ENCODE measurements at places on chromosomes 12 and 14.

DNA sequence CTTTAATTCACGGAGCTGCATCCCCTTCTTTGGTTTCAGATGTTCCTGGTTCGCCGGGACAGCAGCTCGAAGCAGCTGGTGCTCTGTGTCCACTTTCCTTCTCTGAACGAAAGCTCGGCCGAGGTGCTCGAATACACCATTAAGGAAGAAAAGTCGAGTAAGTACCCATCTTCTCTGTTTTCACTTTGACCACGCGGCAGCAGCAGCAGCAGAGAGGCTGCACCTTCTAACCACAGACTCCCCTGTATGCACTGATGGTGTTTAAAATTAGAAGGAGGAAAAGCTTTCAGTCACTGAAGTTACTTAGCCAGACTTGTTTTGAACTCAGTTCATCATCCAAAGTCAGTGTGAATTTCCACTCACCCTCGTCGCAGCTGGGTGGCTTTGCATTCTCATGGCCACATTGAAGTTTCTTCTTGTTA, 63.8 kb downstream of the RIN3 start:
- DNase-seq: no peak

DNA sequence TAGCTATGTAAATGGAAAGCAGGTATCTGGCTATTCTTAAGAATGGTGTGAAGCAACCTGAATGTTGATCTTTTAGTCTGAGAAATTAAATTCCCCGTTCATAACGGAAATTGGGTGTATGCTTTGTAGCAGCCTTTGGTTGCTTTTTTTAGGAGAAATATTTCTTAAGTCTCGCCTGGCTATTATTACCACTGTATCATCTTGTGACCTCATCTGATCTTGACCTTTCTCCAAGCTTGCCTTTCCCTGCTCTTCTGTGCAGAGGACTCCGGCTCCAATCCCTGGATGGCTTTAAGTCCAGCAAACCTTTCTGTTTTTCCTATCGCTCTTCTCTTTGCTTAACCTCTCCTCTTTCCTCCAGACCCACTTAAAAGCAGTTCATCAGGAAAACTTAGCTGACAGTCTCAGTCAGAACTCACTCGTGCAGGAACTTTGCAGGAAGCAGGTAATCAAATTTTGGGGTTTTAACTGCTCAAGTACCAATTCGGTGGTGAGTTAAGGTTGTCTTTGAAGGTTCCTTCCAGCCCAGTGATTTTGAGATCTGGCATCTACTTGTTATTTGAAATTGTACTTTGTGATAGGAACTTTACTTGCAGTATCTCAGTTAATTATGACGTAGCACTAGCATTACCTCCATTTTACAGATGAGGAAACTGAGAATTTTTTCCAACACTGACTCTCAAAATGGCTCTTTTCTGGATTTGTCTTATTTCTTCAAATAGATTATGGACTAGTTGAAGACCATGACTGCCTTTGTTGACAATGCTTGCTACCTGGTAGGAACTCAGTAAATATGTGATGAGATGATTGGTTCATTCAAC, 14.1 kb downstream of the PPFIBP1 start:
- DNase-seq: no peak

GRCh38 chr12:106709068-106709511, 65.4 kb upstream of the RIC8B start:
- no peak for DNase-seq

DNA sequence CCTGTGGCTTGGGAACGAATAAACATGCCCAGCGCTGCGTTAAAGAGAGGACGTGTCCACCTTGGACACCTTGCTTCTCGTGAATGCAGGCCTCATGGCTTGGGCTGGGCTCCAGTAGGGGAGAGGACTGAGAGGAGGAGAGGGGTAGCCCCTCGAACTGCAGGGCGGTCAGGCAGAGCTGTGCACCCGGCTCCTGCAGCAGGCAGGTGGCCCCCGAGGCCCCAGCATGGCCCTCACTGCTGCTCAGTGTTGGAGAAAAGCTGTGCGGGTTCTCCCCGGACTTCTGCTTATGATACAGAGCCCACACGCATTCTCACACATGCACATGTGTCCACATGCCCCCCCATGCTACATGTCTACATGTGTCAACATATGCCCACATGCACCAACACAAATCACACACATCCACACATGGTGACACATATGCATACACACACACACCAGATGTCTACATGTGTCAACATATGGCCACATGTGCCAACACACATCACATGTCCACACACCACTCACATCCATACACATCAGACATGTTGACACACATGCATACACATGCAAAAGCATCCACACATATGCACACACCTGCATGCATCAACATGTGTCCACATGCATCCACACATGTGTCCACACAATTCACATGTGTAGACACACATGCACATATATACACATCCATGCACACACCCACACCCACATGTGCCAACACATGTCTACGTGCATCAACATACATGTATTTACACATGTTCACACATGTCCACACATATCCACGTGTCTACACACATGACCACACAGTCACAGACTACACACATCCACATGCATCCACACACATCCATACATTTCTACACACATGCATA, 3.0 kb downstream of the ADGRD1 start:
- no peak for DNase-seq

GRCh38 chr14:48398675-48399282, 723.4 kb upstream of the MDGA2 start:
- no peak for DNase-seq

DNA sequence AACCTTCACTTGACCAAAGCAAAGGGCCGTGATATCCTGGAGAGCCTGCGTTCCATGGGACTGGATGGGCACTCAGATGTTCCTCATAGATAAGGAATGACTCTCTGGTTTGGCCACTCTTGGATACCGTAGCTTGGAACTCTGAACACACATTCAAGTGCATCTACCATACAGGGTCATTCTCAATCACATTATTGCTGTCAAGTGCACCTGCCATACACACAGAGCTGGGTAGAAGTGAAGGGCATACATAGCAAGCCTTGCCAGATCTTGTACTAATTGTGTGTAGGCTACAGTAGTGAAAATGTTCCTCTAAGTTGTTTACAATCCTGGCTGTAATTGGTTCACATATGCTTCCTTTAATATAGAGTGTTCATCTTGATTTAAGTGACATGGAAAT, 58.3 kb downstream of the PELI2 start:
- no peak for DNase-seq

- no peak for DNase-seq
Observed at GRCh38 chr12:54463034-54463433, 10.4 kb downstream of the GTSF1 start.

GRCh38 chr14:99604766-99605298, 825 bp upstream of the CCDC85C start:
- DNase-seq: no peak

DNA sequence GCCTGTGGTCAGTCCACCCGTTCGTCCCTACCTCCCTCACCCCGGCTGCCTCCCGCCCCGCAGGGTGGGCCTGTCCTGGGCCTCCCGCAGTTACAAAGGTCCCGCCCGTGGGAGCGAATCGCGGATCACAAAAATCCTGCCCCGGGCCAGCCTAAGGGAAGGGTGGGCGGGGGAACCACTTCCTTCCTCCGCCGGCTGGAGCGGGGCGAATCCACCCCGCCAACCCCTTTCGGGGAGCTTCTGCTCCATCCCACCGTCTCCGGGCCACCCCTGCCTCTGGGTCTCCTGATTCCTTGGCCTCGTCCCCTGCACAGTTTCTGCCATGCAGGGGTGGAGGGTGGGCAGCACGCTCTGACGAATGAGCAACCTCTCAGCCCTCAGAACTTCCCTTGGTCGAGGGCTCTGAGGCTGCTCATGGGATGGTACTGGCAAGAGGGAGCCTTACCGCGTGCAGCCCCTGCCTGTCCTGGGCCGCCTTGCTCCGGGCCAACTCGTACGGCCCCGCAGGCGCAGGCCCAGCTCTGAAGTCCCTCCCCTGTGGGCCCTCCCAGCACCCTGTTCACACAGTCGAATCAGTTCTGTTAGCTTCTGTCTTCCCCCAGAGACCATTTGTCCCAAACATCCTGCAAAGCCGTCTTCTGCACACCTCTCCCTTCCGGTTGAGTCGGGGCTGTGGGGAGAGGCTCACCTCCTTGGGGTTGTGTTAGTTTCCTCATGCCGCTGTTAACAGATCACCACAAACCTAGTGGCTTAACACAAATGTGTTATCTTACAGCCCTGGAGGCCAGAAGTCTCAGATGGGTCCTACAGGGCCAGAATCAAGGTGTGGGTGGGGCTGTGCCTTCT, 589 bp upstream of the HVCN1 start:
- DNase-seq: no peak

GRCh38 chr14:82642425-82642824, 1108.8 kb upstream of the SEL1L start:
- DNase-seq: no peak

GRCh38 chr14:84856751-84857534, 673.0 kb upstream of the FLRT2 start:
- no peak for DNase-seq

- DNase-seq: no peak
Observed at GRCh38 chr14:77325746-77326094, 4.9 kb downstream of the GSTZ1 start.

DNA sequence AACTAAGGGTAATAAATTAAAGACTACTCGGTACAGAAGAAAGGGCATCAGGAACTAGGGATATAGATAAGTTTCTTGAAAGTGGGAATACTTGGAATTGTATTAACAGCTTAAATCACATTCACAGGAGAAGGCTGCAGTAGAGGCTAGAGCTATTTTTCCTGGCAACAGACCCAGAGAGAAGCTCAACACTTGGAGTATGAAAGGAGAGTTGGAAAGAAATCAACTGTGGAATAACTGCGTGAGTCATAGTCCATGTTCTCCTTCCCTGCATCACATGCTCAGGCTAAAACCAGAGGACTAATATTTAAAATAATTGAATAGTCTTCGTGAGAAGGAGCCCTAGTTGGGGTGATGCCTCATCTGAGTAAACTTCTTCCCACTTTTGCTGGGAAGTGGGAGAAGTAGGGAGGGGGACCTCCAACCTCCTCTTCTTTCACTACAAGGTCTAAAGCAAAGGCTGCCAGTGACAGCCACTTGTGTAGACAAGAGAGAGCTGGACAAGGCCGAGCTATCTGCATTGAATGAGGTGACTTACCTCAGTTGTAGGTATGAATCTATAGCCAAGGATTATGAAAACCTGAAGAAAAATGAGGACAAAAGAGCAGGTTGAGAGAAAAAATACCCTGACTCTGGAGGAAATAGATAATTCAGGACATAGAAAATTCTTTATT, 32.7 kb downstream of the DYRK2 start:
- no peak for DNase-seq

- DNase-seq: no peak
Observed at GRCh38 chr12:78096909-78097597, 266.4 kb downstream of the NAV3 start.

DNA sequence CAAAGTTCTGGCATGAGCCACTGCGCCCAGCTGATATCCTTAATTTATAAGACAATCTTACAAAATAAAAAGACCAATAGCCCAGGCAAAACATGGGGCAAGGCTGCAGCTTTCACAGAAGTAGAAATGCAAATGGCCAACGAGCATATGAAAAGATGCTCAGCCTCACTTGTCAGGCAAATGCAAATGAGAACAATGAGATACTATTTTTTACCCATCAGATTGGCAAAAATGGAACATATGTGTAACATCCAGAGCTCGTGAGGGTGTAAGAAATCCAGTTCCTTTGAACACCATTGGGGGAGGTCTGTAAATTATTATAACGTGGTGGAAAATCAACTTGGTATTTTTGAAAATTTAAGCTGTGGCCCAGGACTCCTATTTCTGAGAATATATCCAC, 14.6 kb downstream of the MAP1LC3B2 start:
- DNase-seq: no peak

DNA sequence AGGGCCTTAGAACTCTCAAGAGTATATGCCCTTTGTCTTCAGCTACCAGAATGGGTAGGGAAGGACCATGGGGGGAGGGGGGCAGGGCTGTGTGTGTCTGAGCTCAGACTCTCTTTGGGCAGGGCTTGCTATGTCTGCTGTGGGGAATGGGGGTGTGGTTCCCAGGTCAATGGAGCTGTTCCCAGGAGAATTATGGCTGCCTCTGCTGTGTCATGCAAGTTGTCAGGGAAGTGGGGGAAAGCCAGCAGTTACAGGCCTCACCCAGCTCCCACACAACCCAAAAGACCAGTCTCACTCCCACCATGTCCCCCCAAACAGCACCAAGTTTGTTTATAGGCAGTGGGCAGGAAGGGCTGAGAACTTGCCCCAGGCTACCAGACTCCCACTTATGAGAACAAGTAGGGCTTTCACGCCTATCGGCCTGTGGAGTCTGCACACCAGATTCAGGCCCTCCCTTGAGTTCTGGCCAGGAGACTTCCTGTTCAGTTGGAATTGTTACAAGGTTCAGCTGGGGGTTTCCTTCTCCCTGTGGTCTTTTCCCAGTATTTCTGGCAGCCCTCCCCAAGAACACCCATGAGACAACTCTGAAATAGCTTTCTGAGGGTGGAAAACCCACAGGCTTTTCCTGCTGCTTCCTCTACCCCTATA, 6.1 kb upstream of the SERPINA11 start:
- no peak for DNase-seq

GRCh38 chr12:92574051-92574783, 128.6 kb upstream of the PLEKHG7 start:
- DNase-seq: no peak

DNA sequence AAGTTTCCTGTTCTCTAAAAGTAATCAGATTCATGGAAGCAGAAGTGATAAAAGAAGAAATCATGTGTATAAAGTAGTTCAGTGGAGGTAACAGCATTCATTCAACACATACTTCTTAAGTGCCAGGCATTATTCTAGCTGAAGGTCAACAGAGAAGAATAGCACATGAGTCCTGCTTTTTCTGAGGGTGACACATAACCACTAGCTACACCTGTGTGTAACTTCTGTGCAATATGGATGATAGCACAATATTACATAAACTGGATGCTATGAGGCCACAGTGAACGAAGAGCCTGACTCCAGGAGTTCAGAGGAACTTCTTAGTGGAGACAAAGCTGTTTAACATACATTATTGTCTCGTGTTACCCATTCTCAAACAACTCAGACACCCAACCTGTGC, 114.3 kb upstream of the PCED1B start:
- DNase-seq: no peak

- no peak for DNase-seq
Observed at GRCh38 chr14:105469456-105470349, 4.9 kb upstream of the CRIP2 start.

DNA sequence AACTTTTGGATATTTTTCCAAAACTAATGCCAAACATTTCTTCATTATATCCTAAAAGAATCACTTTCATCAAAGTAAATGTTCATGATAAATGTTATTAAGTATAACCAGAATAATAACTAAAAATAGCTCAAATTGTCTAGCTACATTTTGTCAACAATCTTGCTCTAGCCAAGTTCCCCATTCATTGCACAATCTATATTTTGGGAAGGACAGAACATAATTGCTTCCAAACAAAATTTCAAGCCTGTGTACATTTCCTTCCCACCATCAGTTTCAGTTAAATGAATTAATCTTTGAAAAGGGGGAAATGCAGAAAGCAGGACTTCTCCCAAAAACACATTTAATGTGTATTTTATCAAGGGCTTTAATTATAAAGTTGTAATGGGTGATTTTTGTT, 98.0 kb upstream of the PLEKHG7 start:
- DNase-seq: no peak

DNA sequence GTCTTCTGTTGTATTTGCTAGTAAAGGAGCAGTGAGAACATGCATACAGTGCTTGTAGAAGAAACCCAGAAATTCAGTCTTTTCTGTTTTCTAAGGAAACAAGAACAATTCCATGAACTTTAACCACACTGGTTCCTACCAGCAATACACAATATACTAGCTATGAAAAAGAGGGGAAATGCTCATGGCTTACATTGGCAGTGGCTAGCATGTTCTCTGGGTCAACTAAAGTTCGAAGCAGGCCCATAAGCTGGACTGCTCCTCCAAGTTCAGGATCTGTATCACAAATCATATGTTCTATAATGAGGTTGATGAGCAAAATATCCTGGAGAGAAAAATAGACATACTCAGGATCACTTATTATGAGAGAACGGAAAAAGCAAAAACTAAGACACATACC, 37.1 kb downstream of the PPP4R3A start:
- DNase-seq: no peak
